NCI-H2171 treated with DMSO at 0.1 percent for 48 hours (cell line): ENCODE measurements at places on chromosomes 7 and 10.

DNA sequence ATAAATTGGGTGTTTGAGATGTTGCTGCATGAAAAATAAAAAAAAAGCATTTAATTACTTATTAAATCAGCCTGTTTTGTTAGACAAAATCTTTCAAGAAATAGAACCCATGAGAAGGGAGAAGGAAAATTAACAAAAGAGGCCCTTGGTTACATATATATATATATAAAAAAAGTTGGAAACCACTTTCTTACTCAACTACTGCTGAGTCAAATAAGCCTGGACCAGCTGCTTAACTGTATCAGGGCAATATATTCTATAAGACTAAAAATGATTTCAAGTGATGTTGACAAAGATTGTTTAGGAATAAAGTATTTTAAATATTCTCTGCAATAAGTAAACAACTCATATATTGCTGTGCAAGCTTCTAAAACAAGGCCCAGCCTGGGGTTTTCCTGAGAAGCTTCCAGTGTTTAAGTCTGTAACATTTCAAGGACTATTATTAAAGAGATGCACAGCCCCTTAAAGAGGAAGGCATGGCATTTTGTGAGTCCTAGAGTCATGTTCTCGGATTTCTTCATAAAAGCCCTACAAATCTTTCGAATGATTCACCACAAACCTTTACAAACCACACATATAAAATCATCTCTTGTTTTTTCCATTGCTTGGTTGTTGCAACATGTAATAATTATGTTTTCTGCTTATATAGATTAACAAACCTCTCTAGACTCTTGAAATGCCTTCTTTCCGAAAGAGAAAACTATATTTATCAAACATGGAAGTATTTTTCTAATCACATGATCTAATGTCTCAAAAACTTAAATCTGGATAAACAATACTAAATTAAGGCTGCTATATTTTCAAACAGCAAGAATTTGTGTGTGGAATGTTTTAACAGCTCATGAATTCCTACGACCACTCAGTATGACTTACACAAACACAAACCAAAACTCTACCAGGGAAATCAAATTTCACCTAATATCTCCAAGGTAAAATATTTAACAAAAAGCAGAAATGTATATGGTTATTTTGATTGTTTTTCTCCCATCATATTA, 14.3 kb downstream of the JAZF1 start:
- DNase-seq: no peak

- no peak for DNase-seq
These were observed 45.4 kb downstream of the PODXL start for GRCh38 chr7:131511071-131511470.

GRCh38 chr7:74228951-74229900, 19.4 kb downstream of the LAT2 start:
- DNase-seq: no peak

GRCh38 chr7:26930201-26930600, 65.8 kb upstream of the SKAP2 start:
- DNase-seq: no peak

GRCh38 chr7:132424821-132425724, 151.2 kb downstream of the PLXNA4 start:
- no peak for DNase-seq

GRCh38 chr7:11923376-11923930, 91.5 kb upstream of the THSD7A start:
- DNase-seq: no peak

- DNase-seq: no peak
These were observed 31.9 kb downstream of the GFRA1 start for GRCh38 chr10:116241085-116241484.

DNA sequence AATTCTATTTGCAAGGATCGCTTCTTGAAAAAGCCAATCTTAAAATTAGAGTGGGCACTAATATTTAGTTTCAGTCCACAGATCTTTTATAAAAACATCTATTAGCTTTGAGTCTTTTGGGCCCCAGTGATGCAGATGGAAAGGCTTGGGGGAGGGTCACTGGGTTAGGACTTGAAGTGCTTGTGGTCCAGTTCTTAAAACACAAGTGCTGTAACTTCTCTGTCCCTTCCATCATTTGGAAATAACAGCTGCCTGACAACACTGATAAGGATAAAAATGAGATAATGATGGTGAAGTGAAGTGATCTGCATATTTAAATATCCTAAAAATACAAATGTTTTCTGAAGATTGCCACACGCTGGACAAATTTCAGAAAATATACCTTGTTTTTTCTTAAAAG, 37.1 kb upstream of the ZRANB1 start:
- no peak for DNase-seq

- no peak for DNase-seq
These were observed 179.0 kb downstream of the NOC3L start for GRCh38 chr10:94183666-94184264.

- DNase-seq: peak; percentile 92
These were observed 63.7 kb upstream of the LAMB4 start for GRCh38 chr7:108193594-108194498.

DNA sequence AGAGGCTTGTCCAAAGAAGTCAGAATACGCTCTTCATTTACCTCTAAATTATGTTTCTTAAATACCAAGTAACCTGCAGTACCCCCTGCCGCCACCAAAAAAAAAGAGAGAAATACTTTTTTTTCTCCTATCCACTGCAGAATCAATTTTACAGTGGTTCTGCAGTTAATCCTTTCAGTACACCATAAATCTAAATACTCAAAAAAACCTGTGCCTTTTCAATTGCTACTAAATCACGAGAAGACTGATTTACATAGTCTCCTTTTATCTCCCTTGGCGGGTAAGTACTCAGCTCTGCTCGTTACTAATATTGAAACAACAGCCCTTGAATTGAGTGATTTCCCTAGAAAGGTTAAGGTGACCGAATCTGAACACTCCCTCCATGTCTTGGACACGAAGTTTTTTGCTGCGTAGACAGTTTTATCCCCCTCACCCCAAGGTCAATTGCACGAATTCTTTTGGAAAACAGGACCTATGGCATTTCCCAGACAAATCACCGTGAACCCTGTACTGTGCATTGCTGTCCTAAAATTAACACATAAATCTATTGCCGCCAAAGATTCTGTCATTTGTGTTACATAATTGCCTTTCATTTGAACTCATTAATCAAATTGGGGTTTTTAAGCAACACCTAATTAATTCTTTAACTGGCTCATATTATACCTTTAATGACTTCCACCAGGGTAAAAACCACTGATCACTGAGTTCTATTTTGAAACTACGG, 512 bp upstream of the VIM start:
- no peak for DNase-seq

DNA sequence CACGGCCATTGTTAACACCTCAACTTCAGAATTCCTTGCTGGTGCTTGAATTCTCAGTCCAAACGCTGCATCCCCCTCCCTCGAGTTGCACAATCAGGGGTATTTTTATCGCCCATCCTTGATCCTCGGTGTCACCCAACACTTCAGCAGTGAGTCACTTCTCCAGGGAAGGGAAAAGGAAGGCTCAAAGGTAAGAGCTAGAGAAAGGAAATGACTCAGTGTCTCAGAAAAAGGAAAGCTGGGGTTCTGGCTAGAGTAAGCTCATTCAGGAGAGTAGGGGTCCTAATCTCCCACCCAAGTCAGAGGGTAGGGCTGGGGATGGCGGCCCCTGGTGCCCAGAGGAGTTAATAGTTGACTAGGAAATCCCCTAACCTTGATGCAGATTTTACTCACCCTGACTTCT, 39.8 kb upstream of the TRIM8 start:
- no peak for DNase-seq

- DNase-seq: peak; percentile 52
These were observed 870 bp downstream of the ANK3 start for GRCh38 chr10:60388709-60389301.

- DNase-seq: peak; percentile 15
These were observed 59.4 kb upstream of the MXI1 start for GRCh38 chr10:110147961-110148360.

- DNase-seq: no peak
These were observed 861.1 kb upstream of the ZWINT start for GRCh38 chr10:57222129-57222528.

- no peak for DNase-seq
These were observed 14.3 kb downstream of the LCOR start for GRCh38 chr10:96846395-96846794.

DNA sequence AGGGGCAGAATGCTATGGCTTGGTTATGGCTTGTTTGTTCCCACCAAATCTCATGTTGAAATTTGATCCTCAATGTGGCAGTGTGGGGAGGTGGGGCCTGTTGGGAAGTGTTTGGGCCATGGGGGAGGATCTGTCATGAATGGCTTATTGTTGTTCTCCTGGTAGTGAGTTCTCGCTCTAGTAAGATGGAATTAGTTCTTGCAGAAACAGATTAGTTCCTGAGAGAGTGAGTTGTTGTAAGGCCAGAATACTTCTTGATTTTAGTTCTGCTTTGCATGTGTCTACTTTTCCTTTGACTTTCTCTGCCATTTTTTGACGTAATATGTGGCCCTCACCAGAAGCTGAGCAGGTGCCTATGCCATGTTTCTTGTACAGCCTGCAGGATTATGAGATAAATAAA, 188.2 kb downstream of the KIF20B start:
- no peak for DNase-seq

DNA sequence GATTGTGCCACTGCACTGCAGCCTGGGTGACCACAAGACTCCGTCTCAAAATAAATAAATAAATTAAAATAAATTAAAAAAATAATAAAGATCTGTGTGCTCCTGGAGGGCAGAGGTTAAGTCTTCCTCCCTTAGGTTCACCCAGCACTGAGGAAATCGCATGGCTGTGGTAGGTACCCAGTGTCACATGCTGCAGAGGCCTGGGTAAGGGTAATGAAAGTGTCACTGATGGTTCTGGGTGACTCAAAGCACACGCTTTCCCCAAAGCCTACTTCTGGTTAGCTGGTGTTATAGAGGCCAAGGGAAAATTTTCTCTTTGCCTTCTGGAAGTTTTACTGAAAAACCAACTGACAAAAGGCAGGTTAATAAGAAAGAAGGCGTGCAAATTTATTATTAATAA, 88.8 kb upstream of the ITGB1 start:
- DNase-seq: no peak

DNA sequence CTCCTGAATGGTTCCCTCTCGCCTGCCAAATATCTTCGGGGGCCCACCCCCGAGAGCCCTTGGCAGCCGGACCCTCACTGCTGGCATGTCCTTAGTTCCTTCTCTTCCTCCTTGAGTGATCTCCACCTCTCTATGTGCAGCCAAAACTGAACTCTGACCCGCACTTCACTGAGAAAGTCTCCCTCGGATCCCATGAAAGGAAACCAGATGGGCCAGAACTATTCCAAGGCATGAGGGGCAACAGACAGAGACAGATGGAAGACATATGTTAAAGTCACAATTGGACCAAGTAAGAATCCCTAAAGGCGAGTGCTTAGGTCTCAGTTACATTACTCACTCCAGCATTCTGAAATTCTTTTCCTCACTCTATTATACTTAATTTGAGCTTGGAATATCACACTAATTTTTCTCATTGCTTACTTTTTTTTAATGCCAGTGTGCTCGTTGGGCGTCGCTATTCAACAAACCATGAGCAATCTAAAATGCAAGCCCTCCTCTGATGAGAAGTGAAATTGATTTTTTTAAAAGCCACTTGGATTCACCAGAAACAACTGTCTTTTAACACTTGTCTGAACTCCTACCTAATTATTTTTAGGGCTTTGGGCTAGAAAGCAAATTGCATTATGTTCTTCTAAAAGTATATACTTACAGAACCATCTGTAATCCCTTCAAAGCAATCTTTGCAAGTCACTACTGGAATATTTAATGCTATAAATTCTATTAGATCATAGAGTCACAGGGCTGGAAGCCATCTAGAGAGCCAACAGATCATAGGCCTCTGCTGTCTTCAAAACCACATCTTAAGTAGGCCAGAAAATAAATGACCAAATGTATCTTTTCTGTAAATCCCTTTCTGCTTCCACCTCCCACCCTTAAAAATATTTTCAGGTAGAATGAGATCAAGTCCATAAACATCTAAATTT, 43.3 kb upstream of the EZH2 start:
- DNase-seq: peak; percentile 61

GRCh38 chr7:43619213-43620012, 36.5 kb downstream of the STK17A start:
- no peak for DNase-seq

GRCh38 chr10:102083541-102083940, 18.4 kb downstream of the HPS6 start:
- DNase-seq: no peak

DNA sequence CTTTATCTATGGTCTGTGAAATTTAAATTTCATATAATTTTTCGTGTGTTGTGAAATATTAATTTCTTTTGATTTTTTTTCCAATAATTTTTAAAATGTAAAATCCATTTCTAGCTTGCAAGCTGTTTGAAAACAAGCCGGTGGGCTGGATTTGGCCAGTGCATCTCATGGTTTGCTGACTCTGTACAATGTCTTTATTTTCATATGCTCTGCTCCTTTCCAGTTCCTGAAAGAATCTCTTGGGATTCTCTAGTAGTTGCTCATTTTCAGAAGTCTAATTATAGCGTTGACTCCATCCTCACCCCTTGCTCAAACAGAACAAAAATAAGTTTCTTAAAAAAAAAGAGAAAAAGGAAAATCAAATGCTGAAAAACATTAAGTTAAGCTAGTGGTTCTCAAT, 21.4 kb downstream of the UBN2 start:
- no peak for DNase-seq

- DNase-seq: no peak
These were observed 402.3 kb upstream of the PCDH15 start for GRCh38 chr10:55203319-55203718.

- DNase-seq: no peak
These were observed 114.7 kb downstream of the CUX1 start for GRCh38 chr7:101932083-101932482.

DNA sequence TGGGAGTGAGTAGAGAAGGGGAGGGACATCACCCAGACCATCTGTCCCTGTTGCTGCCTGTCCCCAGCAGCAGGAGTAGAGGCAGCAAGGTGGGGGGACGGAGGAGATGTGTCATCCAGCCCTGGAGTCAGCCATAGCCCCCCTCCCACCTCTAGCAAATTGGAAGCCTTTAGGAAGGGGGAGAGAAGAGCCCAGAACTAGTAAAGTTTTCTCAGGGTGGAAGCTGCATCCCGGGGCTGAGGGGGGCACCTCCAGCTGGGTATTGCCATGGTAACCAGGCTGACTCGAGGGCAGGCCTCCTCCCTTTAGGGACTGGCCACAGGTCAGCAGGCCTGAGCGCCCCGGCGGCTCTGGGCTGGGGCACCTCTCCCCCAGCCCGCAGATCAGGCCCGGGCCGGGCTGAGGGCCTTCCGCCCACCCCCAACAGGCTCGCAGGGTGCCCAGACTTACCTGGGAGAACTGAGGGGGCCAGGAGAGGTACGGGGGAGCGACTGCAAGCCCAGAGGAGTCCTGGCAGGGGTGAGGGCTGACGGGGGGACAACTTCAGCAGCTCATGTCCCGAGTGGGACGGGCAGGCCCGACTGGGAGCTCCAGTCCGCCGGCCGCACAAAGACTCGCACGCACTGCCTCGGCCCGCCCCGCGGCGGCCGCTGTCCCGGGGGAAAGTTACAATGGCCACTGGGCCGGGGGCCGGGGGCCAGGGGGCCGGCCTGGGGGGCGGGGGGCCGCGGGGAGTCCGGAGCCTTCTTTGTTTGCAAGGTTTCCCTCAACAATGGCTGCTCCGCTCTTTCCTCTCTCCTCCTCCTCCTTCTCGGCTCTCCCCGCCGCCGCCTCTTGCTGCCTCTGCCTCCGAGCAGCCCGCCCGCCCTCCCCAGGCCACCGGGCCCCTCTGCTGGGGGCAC, 6.0 kb downstream of the LDB1 start:
- peak; percentile 67 for DNase-seq

GRCh38 chr10:133083422-133084100, 4.2 kb upstream of the ADGRA1 start:
- no peak for DNase-seq
